NCI-H187 treated with DMSO at 0.1 percent for 48 hours (cell line): ENCODE measurements at places on chromosomes 16 and 17.

DNA sequence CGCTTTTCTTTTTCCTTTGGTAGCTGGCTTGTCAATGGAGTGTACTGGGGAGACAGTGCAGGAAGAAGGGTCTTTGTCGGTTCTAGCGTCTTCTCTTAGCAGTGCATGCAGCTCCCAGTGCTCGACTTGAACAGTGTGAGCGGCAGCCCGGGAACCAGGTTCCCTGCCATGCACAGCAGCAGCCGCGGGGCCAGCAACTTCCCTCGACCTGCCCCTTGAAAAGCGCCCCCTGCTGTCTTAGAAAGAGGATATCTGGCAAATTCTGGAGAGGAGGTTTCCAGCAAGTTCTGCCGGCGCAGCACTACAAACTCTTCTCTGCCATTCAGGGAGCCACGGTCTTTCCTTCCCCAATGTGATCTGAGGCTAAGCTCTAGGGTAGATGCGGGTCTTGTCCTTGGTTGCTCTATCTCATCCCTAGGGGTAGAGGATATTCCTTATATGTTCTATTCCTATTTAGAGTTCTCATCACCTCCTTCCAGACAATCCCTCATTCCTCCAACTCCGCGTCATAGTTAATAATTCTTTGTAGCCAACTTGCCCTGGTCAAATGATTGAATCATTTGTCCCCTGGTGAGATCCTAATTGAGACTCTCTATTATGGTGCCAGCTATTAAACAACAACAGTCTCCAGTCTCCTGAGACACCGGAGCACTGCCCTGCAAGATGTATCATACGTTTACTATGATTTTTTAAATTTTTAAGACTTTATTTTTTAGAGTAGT is 451.3 kb downstream of the PMP22 start:
- DNase-seq: no peak

- DNase-seq: no peak
Observed at GRCh38 chr16:66277311-66278070, 89.0 kb upstream of the CDH5 start.

GRCh38 chr17:81291662-81292061 is 3.4 kb downstream of the SLC38A10 start:
- no peak for DNase-seq

GRCh38 chr16:19861133-19861532 is 23.5 kb downstream of the GPRC5B start:
- DNase-seq: no peak

- no peak for DNase-seq
Observed at GRCh38 chr17:78872486-78872885, 30.5 kb downstream of the CEP295NL start.
